ENCODE measurements at places on chromosomes 5 and 9.

- DNase-seq, result no peak
Measured at GRCh38 chr9:111411266-111411665, 72.9 kb downstream of the ECPAS start.

DNA sequence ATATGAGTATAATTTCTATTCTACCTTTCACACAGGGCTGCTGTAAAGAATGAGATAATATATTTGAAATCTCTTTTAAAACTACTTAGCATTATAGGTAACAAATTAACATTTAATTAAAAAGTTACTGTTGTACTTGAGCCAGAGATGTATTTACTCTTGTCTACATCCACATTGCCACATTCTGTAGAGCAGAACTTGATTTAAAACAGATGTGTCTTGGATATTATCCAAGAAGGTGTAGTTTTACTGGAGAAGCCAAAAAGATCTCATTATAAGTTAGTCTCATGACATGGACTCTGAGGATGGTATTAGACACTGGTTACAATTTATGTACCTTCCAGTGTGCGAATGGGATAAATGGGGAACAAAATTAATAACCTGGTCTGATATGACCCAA, 293.1 kb upstream of the CCNH start:
- DNase-seq, result no peak

DNA sequence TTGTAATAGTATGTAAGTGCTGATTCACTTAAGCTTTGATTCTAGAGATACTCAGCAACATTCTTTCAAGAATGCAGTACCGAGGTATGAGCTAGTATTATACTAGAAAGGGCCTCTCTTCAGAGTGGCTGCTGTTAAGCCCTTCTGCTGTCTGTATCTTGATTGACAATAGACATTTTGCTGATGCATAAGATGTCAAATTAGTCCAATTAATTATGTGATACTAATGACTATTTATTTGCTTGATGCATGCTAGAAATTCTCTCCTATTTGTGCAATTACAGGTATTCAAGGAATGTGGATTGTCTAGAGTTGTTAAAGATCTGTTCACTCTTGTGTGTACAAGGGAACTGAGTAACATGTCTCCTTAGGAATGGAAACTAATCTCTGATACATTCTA, 92.3 kb upstream of the PTGER4 start:
- DNase-seq, result no peak

- DNase-seq, result no peak
Measured at GRCh38 chr9:98037357-98037756, 19.2 kb upstream of the NANS start.

DNA sequence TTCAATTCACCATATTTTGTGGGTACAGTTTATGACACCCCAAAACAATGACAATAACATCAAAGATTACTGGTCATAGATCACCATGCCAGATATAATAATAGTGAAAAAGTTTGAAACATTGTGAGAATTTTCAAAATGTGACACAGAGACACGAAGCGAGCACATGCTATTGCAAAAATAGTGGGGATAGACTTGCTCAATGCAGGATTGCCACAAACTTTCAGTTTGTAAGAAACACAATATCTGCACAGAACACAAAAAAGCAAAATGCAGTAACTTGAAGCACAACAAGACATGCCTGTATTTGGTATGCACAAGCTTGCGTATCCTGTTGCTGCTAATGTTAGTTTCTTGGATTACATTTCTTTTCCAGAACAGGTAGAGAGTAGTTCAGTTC, 35.8 kb downstream of the ARHGEF28 start:
- no peak for DNase-seq

- DNase-seq, result no peak
Measured at GRCh38 chr5:122291000-122291901, 20.8 kb upstream of the SNCAIP start.

DNA sequence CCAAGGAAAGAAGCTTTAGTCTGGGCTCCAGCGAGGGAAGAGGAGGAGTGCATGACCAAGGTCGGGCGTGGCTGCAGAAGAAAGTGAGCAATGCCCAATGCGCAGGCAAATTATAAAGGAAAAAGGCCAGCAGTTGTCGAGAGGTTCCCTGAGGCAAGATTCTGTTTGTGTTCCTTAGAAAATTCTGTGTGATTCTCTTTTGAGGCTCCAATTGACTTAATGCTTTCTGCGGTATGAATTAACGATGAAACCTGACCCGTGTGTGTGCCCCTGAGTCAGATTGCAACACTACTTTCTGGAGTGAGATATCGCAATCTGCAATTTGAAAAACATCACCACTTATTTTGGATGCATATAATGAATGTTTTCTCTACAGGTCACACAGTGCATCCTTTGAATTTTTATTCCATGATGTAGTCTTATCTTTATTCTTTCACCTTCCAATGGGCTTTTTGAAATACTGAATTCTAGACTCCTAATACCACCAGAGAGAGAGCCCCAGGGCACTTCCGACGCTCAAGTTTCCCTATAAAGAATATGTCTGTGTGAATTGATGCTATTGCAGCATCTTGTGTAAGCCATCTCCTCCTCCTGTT, 117.9 kb upstream of the IL6ST start:
- no peak for DNase-seq

GRCh38 chr9:112527959-112528358, 41.3 kb downstream of the KIAA1958 start:
- no peak for DNase-seq

GRCh38 chr9:98706651-98707165, 2.0 kb downstream of the GABBR2 start:
- no peak for DNase-seq

GRCh38 chr5:68398146-68398812, 182.7 kb downstream of the PIK3R1 start:
- DNase-seq, result no peak

GRCh38 chr9:91111876-91112275, 249.8 kb downstream of the AUH start:
- DNase-seq, result no peak

DNA sequence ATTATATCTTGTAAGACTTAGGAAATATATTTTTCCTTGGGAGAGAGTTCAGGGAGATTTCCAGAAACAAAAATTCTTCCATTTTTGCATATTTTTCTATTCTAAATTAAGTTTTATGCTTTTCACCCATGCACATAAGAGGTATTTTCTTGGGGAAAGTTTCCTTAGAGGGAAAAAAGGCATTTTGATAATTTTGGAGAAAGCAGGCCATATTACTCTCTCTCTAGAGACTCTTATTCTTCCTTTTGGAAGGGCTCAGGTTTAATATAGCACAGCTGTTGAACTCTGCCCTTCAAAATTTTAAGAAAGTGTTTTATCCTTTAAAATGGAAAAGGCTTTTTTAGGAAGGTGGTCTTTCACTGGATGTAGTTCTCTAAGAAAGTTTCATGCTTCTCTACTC, 8.0 kb downstream of the NDUFS4 start:
- no peak for DNase-seq

GRCh38 chr9:133521122-133522072, 3.4 kb downstream of the MYMK start:
- DNase-seq, result no peak

DNA sequence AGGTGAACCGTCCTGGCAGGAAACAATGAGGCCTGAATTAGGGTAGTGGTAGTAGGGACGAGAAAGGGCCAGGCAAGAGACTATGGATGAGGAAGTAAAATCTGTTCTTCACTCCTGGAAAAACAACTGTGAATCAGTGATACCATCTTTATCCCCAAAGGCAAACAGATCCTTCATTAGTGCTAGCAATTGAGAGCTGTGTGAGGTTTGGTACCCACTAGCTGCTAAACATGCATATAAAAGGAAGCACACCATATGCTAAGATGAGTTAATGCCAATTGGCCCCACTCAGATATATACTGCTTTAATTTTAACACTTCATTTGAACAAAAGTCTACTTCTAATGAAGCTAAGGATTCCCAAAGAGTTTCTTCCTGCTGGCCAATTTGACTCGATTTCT, 244.8 kb upstream of the NR4A3 start:
- DNase-seq, result no peak
